ENCODE measurements at places on chromosomes 1 and 21.
A peak's percentile ranks its signal among the peaks of the same experiment; 100 is the strongest.

DNA sequence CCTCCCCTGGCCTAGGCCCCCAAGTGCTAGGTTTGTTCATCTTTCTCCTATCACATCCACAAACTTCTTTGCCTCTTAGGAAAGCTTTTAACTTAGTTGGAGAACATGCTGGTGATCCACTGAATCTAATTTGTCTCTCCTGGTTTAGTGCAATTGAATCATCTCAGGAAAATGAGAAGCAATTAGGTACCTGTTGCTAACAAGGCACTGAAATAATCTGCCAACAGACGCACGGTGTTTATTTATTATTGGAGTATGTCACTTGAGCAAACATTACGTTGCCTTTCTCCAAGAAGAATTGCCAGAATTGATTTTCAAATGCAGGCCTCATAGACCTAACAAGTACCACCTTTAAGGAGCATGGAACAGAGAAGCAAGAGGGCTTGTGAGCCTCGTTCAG lies 309.4 kb downstream of the NFIA start:
- DNase-seq, result no peak

DNA sequence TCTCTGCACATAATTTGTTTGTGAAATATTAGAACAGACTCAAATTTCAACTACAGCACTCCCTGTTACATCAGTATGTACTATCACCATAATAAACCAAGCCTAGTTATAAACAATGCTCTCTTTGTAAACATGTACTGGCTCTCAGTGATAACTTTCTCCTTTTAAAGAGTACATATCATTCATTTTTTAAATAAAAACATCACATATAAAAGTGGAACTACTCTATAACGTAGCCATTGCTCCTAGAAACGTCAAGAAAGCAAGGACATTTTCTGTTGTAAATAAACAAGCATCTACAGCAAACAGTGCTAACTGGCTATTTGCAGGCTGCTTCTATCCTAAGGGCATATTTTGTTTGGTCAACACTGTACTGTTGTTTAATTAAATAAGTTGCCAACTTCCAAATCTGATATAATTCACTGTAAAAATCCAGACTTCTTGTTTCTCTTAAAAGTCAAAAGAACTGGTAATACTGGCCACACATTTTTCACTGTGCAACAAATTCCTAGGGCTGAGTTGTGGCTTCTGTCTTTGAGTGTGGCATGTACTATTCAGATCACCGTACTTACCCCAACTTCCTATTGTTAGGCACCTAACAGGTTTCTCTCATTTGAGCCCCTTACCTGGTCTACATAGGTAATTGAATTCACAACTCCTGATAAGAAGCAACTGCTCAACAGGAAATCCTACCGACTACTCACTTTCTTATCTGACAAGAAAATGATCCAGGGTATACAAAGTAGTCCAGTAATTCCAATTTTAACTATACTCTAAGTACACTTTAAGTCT lies 111.9 kb downstream of the DENND1B start:
- DNase-seq, result no peak

DNA sequence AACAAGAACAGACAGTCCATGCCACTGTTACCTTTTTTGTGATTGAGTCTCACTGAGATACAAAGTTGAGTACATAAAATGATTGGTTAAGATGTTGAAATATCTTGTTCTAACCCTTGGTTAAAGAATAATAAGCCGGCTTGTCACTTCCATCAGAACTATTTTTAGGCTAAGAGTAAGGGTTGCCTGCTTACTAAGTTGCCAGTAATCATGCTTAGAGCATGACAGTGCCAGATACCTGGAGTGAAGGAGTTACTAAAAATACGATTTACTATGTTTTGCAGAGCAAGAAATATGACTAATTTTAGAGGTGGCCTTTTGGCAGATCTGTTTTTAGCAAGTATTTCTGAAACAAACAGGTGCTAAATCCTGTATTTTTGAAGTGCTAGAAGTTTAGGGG lies 6.0 kb downstream of the HUNK start:
- no peak for DNase-seq

- DNase-seq, result no peak
Measured at GRCh38 chr1:21689661-21690372, 20.7 kb upstream of the RAP1GAP start.

DNA sequence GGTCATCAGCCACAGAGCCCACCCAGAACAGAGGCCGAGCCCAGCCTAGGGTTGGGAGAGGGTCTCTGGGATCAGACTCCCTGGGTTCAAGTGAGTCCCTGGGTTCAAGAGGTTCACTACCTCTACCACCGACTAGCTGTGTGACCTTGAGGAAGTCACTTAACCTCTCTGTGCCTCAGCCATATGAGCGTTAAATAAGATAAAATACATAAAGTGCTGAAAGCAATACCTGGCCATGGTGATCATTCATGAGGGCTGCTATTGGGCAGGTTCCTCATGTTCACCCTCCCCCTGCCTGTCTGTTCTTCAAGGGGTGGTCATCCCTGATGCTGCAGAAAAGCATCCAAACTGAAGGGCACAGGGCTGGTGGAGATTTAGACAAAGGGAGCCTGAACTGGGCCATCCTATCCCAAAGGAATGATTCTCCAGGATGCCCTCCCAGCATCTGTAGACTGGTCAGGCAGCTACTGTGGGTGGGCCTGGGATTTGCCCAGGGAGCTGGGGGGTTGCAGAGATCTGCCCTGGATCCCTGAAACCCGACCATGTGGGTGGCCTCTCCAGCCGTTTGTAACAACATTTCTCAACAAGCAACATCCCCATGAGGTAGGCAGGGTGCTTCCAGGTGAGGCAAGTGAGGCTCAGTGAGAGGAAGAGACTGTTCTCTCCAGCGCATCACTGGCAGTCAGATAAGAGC lies 196.6 kb downstream of the MATN1 start:
- DNase-seq, result no peak

- no peak for DNase-seq
Measured at GRCh38 chr1:83619170-83619896, 379.6 kb downstream of the TTLL7 start.

DNA sequence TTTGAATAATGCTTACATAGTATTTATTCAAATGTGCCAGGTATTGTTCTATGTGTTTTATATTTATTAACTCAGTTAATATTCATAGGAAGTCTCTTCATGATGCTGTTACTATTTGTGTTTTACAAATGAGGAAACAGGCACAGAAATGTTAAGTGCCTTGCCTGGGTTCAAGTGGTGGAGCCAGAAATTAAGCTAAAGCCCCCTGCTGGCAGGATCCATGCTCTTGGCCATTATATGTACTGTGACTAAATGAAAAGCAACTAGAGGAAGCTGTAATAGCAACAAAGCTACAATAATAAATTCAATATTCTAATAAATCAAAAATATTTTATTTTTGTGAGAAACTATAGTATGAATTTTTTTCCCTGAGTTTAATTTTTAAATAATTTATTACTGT lies 30.0 kb downstream of the IARS2 start:
- no peak for DNase-seq

- no peak for DNase-seq
Measured at GRCh38 chr1:168987330-168987729, 119.2 kb upstream of the ATP1B1 start.

DNA sequence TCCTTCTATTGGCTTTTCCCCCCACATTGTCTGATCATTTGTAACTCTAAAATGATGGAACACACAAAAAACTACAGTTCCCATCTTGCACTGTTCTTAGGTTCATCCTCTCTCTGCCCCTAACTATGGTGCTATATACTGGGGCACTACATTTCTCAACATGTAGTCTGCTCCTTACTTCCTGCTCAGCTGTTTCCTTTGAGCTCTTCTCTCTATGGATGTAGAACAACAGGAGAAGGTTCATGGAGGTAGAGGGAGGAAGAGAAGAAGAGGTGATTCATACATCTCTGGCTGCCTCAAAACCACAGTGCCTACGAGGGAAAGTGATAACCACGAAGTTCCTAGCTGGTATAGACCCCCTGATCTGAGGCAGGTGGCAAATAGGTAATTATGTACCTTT lies 7.0 kb upstream of the C1orf146 start:
- peak; percentile 13 for DNase-seq

DNA sequence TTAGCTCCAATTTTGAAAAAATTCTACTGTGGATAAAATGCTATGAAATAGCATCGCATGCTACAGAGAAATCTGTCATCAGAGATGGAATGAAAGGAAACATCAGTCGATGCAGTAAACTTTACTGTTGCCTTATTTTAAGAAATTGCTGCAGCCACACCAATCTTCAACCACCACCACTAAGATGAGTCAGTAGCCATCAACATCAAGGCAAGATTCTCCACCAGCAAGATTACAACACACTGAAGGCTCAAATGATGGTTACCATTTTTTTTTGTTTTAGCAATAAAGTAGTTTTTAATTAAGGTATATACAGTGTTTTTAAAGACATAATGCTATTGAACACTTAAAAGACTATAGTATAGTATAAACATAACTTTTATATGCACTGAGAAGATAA lies 95.6 kb upstream of the JUN start:
- no peak for DNase-seq

DNA sequence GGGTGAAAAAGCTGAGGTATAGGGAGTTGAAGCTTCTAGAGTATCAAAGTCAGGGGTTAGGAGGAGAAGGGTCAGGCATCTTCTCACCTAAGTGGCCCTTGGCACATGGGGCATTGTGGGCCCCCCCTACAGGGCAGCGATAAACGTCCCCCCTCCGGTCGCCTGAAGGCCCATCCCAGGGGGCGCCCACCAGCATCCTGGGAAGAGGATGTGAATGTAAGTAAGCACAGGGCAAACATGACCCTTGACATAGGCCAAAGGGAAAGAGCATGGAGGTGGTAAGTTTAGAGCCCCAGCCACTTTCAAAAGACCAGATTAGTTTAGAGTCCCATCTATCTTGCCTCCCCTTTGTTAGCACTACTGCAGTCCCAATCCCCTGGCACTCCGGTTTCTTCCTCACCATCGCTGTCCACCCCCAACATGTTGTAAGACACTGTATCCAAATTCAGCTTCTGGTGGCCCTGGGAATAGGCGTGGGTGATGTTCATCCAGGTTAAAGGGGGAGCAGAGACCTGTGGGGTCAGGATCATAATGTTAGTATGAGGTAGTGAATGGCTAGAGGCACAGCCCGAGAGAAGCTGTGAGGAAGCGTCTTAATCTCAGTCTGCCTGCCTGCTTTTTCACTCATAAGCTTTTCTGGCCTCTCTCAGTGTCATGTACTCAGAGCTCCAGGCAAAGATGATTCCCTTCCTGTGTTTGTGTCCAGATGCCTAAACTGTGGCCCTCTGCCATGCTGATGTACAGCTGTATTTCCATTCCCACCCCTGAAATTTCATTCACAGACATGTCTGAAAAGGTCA lies 2.7 kb downstream of the ITGA10 start:
- no peak for DNase-seq

GRCh38 chr1:7590426-7590790 lies 180.7 kb upstream of the VAMP3 start:
- DNase-seq, result no peak

DNA sequence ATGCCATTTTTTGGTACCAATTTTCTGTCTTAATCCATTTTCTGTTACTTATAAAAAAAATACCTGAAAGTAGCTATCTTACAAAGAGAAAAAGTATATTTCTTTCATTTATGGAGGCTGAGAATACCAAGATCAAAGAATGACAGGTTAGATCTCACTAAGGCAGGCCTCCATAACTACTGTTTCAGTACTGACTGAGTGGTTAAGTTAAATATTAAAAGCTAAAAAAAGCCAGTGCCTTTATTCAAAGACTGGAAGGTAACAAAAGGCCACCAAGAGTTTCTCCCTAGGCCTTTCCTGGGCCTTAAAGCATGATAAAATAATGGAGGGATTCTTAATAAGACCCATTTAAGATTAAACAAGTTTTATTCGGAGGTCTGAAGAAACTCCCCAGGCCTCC lies 687.7 kb upstream of the ADGRL4 start:
- DNase-seq, result no peak

- DNase-seq, result no peak
Measured at GRCh38 chr1:24286246-24287010, 32.7 kb upstream of the GRHL3 start.

DNA sequence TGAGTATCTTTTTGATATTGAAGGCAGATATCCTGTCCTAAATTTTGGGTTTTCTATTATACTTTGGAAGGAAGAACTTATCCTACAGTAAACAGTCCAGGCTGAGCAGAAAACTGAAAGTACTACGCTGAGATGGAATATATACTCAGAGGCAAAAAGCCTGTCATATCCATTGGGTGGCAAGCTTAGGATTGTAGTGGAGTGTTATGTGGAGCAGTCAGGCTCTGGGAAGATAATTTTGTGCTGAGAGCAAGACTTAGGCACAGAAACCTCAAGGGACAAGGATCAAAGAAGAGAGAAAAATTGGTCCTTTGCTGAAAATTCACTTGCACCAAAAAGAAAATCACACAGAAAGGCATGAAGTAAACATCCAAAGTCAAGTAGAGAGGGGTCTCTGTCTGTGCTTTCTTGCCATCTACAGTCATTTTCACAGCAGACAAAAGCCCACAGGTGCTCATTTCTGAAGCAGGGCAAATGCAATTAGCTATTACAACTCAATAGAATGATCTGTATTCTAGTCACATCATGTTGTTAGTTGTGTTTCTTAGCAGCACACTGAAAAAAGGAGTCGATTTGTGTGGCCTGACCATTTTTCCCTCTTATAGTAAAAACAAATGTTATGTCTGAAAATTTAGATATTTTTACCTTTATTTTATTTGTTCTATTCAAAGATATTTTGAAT lies 38.5 kb downstream of the CRB1 start:
- DNase-seq, result no peak

GRCh38 chr1:204250428-204251030 lies 36.7 kb upstream of the GOLT1A start:
- no peak for DNase-seq
